GM20000 (cell line): ENCODE measurements at places on chromosomes 6 and 20.

GRCh38 chr20:62309947-62310756, 7.4 kb downstream of the ADRM1 start:
- DNase-seq = no peak

GRCh38 chr20:35311822-35312221, 19.6 kb upstream of the FAM83C start:
- no peak for DNase-seq

DNA sequence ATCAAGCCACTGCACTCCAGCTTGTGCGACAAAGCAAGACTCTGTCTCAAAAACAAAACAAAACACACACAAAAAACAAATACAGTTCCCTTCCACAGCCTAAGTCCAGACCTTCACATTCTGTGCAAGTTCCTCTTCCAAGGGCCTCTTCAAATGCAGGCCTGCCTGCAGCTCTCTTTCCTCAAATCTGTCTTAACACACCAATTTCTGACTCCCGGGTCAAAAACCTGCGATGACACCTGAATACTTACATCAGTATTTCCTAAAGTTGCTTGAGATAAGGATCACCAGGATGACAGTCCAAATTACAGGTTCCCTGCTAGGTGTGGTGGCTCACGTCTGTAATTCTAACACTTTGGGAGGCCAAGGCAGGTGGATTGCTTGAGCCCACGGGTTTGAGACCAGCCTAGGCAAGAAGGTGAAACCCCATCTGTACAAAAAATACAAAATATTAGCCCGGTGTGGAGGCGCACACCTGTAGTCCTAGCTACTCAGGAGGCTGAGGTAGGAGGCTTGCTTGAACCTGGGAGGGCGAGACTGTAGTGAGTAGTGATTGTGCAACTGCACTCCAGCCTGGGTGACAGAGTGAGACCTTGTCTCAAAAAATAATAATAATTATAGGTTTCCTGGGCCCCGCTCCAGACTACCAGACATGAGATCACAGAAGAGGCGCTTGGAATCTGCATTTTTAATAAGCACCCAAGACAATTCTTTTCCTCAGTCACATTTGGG, 8.8 kb upstream of the PARD6B start:
- DNase-seq = no peak

DNA sequence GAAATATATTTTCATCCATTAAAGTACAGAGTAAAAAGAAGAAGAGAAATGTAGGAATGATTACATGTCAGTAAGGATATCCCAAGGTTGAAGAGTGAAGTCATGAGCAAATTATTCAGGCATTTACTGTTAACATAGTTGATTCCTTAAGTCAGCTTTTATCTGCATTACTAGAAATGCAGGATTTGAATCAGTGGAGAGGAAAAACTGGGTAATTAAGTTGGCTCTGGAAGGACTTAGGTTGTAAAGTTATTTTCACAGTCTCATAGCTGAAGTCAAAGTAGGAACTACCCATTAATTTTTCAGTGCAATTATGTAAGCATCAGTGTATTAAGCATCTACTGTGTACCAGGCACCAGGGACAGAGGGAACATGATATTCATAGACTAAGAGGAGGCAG, 7.8 kb downstream of the NAA20 start:
- DNase-seq = no peak

- no peak for DNase-seq
Measured at GRCh38 chr6:47936820-47937219, 155.0 kb downstream of the OPN5 start.

DNA sequence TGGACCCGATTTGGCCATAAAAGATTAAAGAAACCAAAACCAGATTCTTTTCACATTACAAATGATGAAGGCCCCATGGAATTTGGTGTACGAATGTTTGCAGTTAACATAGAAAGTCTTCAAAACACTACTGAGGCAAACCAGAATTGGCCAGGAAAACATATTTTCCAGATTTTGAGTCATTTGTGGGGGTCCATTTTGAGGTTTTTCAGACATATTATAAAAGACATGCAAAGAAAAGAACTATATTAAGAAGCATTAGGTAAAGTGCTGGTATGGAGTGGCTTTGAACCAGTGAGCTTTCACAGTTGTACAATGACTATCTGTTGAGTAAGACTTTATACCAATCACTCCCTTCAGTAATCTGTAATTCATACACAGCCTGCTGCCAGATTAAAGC, 168.9 kb upstream of the COL21A1 start:
- DNase-seq = no peak

DNA sequence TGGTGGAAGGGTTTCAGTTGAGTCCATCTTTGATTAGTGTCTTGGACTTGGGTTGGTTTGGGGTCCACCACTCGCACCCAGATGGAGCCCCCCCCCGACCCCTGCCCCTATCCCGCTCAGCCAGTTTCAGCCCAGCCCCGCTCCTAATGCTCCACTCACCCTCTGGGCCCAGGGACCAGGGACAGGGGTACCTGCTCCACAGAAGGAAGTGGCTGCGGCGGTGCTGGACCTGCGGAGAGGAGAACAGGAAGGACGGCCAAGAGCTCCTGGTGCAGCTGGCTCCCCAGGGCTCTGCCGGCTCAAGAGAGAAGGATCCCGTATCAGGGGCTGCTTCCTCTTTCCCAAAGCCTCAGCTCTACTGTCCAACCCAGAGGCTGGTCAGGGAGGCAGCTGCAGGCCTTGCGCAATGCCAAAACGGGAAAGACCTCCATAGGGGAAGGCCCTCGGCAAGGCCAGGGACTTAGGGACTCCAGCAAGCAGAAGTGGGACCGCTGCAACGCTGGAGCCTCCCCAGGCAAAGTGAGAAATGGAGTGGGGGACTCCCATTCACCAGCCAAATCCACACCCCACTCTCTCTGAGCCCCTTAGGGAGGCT, at the start of gene SIGLEC1:
SIGLEC1 (minus strand) TSS at position 322 of the 595 bp plus-strand sequence. CDS start 5,472 bp downstream, outside the sequence.
- no peak for DNase-seq

GRCh38 chr6:128659878-128660622, 139.7 kb upstream of the PTPRK start:
- no peak for DNase-seq

DNA sequence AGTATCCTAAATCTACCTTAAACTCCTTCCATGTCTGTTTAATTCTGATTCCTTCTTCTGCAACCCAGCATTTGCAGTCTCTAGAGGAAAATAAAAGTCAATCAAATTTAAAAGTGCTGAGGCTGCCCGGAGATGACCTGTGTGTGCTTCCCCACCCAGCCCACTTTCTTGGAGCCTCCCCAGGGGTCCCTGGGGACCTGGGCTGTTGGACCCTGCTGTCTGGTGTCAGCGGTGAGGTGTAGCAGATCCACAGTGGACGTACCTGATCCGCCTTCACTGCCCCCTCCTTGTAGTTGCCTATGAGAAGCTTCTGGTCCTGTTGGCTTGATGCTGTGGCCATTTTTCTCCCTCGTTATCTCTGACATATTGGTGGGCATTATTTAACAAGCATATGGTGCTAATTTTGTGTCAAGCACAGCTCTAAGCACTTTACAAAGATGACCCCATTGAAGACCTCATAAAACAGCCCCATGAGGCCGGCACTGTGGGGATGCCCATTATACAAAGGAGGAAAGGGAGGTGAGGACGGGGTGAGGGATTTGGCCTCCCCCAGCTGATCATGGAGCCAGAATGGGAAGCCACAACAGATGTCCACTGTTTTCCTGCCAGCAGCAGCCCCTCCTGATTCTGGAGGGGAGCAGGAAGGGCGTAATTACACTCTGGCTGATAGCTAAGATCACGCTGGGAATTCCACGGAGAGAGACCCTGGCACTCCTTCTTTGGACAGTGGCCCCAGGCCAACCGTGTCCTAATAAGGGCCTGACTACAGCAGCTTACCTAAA, 628.2 kb downstream of the CDH26 start:
- no peak for DNase-seq

DNA sequence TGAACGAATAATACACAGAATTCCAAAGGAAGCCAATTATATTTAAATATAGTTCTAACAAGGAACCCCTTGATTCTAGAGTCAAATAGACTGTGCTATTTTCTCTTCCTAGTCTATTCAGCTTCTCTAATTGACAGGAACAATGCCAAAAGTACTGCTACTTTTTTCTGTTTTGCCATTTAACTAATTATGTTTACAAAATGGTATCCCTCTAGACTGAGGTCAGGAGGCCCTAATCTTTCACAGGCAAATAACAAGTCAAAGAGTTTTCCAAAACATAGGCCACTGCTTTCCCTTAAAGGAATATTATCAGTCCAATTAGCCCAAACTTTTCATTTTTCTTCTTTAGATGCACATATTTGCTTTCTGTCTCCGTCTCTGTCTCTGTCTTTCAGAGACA, 539.3 kb downstream of the RFPL4B start:
- no peak for DNase-seq

DNA sequence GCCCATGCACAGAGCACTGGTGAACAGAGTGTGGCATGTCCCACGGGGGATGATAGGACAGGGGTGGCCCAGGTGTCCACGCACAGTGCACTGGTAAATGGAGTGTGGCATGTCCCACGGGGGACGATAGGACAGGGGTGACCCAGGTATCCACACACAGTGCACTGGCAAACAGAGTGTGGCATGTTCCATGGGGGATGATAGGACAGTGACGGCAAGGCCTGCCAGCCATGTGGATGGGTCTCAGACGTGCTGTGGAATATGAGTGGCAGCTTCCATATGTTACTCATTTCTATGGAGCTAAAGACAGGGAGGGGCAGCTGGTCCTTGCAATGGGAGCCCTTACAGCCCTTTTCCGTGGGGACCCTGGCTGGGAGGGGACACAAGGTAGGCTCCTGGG, 168.7 kb downstream of the CDH4 start:
- no peak for DNase-seq

DNA sequence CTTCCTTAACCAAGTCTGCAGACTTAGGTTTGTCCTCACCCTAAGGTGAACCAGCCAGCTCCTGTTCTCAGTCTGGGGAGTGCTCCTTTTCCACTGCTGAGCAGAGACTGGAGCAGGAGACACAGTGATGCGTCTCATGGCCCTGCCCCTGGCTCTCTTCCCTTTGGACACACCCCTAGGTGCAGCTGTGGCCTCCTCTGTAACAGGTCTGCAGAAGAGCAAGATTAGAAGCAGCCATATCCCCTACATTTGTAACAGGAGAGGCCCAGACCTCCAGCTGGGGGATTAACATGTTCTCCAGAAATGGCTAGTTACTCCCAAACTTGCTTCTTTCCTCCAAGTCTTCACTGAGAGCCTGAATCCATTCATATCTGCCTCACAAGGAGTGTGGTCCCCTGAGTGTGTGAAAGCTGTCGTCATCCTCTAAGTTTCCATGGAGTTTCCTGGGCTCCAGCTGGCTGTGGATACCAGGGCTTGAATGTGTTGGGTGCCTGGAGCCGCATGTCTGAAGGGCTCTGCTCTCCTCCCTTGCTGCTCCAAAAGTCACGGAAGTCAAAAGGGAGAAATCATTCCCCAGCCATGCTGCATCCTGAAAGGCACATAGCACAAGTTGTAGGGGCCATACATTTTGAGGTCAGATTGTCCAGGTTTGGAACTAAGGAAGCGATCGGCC, 57.7 kb downstream of the PPP1R14C start:
- DNase-seq = no peak

DNA sequence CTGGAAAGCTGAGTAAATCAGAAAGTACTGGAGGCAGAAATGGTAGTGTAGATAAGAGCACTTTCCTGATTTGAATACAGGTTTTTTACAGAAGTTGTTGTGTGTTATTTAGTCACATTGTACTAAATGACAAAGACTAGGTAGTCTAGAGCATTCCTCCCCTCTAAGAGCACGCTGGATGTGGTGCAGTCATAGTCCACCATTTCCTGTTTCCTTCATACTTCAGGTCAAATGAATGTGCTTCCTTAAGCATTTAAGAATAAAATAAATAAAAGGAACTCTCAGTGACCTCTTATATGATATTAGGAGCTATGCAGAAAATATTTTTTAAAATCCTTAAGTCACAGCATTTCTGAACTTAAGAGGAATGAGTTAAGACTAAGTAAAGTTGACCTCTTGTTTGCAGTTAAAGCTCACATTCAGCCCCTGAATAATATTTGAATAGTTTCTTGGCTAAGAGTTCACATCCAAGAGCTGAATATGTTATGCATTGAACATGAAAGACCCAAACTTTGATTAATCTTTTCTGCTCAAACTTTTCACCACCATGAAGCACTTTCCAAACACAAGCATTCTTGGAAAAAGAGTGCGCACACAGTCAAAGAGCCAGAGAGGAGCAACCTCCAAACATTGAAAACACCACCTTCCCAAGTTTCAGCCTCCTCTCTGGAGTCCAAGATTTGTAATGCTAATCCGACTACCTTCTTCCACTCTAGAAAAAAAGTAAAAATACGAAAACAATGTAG, 53.4 kb upstream of the TMEM30A start:
- no peak for DNase-seq

GRCh38 chr6:16568128-16568527, 193.1 kb downstream of the ATXN1 start:
- DNase-seq = no peak

- no peak for DNase-seq
Measured at GRCh38 chr6:158293122-158293521, 19.1 kb upstream of the TULP4 start.

- no peak for DNase-seq
Measured at GRCh38 chr20:2671977-2672376, 8.0 kb upstream of the IDH3B start.

DNA sequence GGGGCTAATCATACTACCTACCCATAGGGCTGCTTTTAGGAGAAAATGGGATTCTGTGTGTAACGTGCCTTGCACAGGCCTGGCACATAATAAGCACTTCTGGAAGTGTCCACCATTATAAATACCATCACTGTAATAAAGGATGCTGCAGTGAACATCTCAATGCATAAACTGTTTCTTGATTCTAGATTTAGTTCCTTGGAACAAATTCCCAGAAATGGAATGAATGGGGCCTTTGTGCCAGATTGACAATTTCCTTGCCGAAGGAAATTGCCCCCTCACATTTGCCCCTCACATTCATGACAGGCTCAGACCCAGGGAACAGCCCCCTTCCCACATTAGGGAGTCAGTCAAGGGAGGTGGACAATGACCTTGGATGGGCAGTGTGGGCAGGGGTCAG, 29.2 kb downstream of the BPIFB4 start:
- DNase-seq = no peak

DNA sequence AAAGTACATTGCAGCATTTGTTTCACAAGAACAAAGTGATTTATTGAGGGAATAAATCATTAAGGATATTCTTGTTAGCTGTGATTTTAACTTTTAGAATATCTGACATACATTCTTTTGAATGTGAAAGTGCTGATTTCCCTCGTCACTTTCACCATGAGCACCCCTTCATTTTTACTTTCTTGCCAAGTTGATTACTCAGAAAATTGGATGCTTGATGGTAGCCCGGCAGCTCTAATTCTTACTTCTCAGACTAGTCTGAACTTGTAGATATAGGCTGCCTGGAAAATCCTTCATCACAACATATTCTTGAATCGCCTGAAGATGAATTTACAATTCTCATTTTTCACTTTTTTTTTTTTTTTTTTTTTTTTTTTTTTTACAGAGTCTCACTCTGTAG, 147.1 kb upstream of the SMLR1 start:
- DNase-seq = no peak

DNA sequence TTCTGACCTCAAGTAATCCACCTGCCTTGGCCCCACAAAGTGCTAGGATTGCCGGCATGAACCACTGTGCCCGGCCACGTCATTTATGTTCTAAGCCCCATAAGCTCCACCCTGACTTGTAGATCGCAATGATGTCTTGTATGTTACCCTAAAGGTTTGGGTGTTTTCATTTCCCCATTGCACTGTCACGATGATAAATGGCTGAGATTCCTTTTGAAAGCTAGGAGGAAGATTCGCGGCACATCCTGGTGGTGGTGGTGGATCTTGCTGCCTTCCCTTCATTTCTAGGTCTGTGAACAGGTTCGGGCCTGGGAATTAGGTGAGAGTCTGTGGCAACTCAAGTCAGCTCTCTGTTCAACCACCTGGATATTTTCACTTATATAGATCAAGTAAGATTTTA, 28.3 kb downstream of the MUC22 start:
- no peak for DNase-seq

GRCh38 chr6:12595161-12595811, 121.3 kb upstream of the PHACTR1 start:
- DNase-seq = no peak
